ENCODE measurements at places on chromosomes 7 and 10. TPM values are rescaled to one million over a fixed set of nuclear protein-coding genes. Genes with fewer than 3 reads are reported as not detected.

PHKG1 gene
- total RNA-seq: 0.33 TPM

CTAGE15 gene
- total RNA-seq: not detected

CNPY4 gene
- total RNA-seq: 28.4 TPM

KCNH2 gene
- under 0.01 TPM for total RNA-seq

SEMA3E gene
- 1.7 TPM for total RNA-seq

ERVW-1 gene
- total RNA-seq: not detected

CALML3 gene
- not detected for total RNA-seq

CRYGN gene
- total RNA-seq: not detected

TRIP6 gene
- total RNA-seq: 92.8 TPM

EXOC6 gene
- 111 TPM for total RNA-seq

CFAP70 gene
- 0.29 TPM for total RNA-seq

ABCB4 gene
- not detected for total RNA-seq

OR2A5 gene
- total RNA-seq: not detected

RASA4B gene
- 3.8 TPM for total RNA-seq

Measured in vein endothelial cell (primary cell).